ENCODE measurements at places on chromosomes 7 and 10. TPM values are rescaled to one million over a fixed set of nuclear protein-coding genes. Genes with fewer than 3 reads are reported as not detected.

Gene NUTM2E
- total RNA-seq = 0.23 TPM

Gene OSBPL3
- total RNA-seq = 45.7 TPM

GRCh38 chr10:48574817-48575380, 30.0 kb downstream of the ARHGAP22 start:
- H3K36me3 ChIP-seq = no peaks in the 10 kb centered on the region
- no peak overlapping the region for H3K4me3 ChIP-seq
- no peaks in the 10 kb centered on the region for H3K4me1 ChIP-seq

- H3K36me3 ChIP-seq = no peaks in the 10 kb centered on the region
- no peak for DNase-seq
- no peak overlapping the region for H3K27ac ChIP-seq
- H3K4me3 ChIP-seq = no peak overlapping the region
Observed at GRCh38 chr7:96026010-96026409, 253.7 kb downstream of the DYNC1I1 start.

DNA sequence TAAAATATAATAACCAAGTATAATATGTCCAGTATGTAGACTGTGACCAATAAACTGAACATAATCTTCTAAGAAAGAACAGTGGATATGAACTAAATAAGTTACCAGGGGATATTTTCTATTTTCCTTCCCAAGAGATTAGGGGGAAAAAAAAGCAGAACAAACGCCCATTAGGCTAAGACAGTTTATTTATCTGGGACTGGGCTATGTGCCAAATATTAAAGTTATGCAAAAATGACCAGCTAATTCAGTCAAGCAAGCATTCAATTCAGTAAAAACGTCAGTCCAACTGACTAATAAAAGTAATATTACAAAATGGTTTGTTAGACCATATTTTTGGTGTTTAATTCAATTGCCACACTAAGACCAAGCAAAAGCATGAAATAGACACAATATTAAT, 122.2 kb downstream of the TSPAN12 start:
- H3K4me3 ChIP-seq = no peak overlapping the region
- H3K4me1 ChIP-seq = no peaks in the 10 kb centered on the region
- no peaks in the 10 kb centered on the region for H3K36me3 ChIP-seq
- DNase-seq = no peak
- no peak overlapping the region for H3K27ac ChIP-seq

GRCh38 chr10:72270607-72271281, 3.0 kb upstream of the DDIT4 start:
- peaks cover 25% of the 10 kb centered on the region for H3K36me3 ChIP-seq
- no peaks in the 10 kb centered on the region for H3K27me3 ChIP-seq
- DNase-seq = no peak
- H3K27ac ChIP-seq = peak overlapping the region; percentile 77

GRCh38 chr10:129839285-129840195, 124.5 kb downstream of the EBF3 start:
- no peak overlapping the region for H3K27ac ChIP-seq
- no peaks in the 10 kb centered on the region for H3K27me3 ChIP-seq
- no peaks in the 10 kb centered on the region for H3K4me1 ChIP-seq
- no peak for DNase-seq
- H3K36me3 ChIP-seq = no peaks in the 10 kb centered on the region
- H3K4me3 ChIP-seq = no peak overlapping the region

DNA sequence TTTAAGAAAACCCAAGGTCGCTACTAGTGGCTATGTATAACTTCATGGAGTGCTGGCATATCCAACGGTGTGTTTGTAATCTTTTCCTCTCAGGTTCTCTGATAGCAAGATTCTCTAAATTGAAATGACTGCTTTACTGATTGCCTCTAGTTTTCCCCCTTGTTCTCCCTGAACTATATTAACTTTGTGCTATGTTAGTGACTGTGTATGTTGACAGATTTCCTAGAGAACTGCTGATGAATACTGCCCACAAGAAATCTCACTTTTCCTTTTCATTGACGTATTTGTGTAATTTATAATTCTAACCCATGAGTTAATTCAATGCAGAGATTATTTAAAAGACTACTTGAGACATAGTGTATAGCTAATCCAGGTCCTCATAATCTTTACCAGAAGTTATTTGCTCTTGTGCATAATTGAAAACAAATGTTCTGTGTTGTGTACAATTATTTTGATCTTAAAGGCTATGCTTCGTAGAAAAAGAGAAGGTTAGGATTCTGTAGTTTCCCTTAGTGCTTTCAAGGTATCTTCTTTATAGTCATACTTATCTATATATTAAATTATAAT, 70.6 kb upstream of the GLCCI1 start:
- no peak for DNase-seq
- H3K36me3 ChIP-seq = no peaks in the 10 kb centered on the region
- no peaks in the 10 kb centered on the region for H3K4me1 ChIP-seq
- H3K4me3 ChIP-seq = no peak overlapping the region
- H3K27me3 ChIP-seq = no peaks in the 10 kb centered on the region
- H3K27ac ChIP-seq = no peak overlapping the region

GRCh38 chr7:84663224-84663623, 468.6 kb upstream of the SEMA3A start:
- no peaks in the 10 kb centered on the region for H3K27me3 ChIP-seq
- H3K4me1 ChIP-seq = no peaks in the 10 kb centered on the region
- H3K4me3 ChIP-seq = no peak overlapping the region
- no peaks in the 10 kb centered on the region for H3K36me3 ChIP-seq

Measured in activated CD8-positive, alpha-beta T cell treated with anti-CD3 and anti-CD28 coated beads for 36 hours (primary cell).